ENCODE measurements at places on chromosomes 1 and 21.

DNA sequence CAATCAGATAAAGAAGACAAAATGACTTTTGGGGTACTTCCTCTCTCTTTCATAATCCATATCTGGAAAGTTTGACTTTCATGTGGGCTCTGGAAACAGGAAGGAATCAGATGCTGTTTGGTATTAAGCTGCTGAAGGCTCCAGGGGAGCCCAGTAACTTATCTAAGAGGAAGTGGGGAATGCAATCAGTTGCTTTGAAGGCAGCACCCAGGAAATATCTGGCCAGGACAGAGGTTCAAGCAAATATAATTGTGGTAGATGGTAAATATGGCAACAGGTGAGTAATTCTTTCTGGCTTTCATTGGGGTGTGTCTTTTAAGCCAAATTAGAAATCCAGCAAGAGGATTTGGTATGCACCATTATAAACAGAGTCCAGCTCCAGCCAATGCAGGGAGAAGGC is 44.4 kb downstream of the COLGALT2 start:
- no peak for DNase-seq

- no peak for DNase-seq
These were observed 53.6 kb downstream of the RHBG start for GRCh38 chr1:156422602-156423091.

DNA sequence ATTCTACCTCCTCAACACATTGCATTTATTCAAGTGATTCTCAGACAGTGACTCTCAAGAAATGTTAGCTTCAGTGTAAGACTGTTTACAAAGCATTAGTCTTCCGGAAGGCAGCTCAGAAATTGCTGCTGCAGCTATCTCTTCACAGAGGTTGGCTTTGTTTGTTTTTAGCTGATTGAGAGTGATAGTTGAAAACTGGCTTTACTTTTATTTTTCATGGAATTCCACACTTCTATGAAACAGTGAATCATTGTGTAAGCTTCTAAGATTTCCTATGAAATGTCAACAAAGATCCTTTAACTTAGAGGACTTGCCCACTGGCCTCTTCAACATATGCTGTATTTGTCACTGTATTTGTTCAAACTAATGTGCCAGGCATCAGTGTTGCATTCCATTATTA is 121.3 kb downstream of the TNNI3K start:
- no peak for DNase-seq

GRCh38 chr1:232223183-232223708 is 406.7 kb downstream of the SIPA1L2 start:
- no peak for DNase-seq

All from stimulated activated CD4-positive, alpha-beta T cell treated with anti-CD3 and anti-CD28 coated beads, Interleukin-4, amount 100 ng/mL, for 48 hours (primary cell).